ENCODE measurements at places on chromosomes 3 and 15. TPM values are rescaled to one million over a fixed set of nuclear protein-coding genes. Genes with fewer than 3 reads are reported as not detected.

The CNTN3 gene
- 6.7 TPM for total RNA-seq

The CAMP gene
- 3.5 TPM for total RNA-seq

The SEMA5B gene
- not detected for total RNA-seq

The FSD2 gene
- total RNA-seq: not detected

The ABHD17C gene
- total RNA-seq: 16.7 TPM

- H3K4me3 ChIP-seq: no peak overlapping the region
- DNase-seq: no peak
- no peaks in the 10 kb centered on the region for H3K4me1 ChIP-seq
- no peak overlapping the region for H3K27ac ChIP-seq
Observed at GRCh38 chr15:73156431-73157191, 104.3 kb downstream of the NEO1 start.

DNA sequence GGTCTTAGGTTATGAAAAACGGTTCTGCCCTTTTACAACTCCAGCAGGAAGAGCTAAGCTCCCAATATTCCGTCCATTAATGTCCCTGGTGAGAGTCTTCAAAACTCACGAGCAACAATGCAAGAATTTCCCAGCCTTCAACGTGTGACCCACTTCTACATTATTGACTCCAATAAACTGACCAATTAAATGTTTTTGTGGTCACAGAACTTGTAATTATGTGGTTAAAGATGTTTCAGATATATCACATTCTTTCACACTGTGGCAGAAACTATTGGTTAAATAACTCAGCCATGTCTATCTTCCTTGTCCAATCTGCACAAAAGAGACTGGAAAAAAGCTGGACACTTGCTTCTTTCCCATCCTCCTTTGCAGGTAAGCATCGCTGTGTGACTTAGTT is 286.6 kb upstream of the ADAMTS9 start:
- no peak overlapping the region for H3K4me3 ChIP-seq
- no peaks in the 10 kb centered on the region for H3K4me1 ChIP-seq
- H3K27me3 ChIP-seq: no peaks in the 10 kb centered on the region
- H3K27ac ChIP-seq: no peak overlapping the region

- H3K4me3 ChIP-seq: no peak overlapping the region
- H3K27me3 ChIP-seq: no peaks in the 10 kb centered on the region
- no peak overlapping the region for H3K27ac ChIP-seq
- H3K36me3 ChIP-seq: no peaks in the 10 kb centered on the region
- no peaks in the 10 kb centered on the region for H3K4me1 ChIP-seq
Observed at GRCh38 chr3:22121068-22121701, 370.2 kb upstream of the ZNF385D start.

GRCh38 chr3:165859061-165859460 is 21.8 kb upstream of the BCHE start:
- no peaks in the 10 kb centered on the region for H3K27me3 ChIP-seq
- H3K27ac ChIP-seq: no peak overlapping the region
- H3K4me3 ChIP-seq: no peak overlapping the region
- H3K36me3 ChIP-seq: no peaks in the 10 kb centered on the region
- no peaks in the 10 kb centered on the region for H3K4me1 ChIP-seq
- no peak for DNase-seq

DNA sequence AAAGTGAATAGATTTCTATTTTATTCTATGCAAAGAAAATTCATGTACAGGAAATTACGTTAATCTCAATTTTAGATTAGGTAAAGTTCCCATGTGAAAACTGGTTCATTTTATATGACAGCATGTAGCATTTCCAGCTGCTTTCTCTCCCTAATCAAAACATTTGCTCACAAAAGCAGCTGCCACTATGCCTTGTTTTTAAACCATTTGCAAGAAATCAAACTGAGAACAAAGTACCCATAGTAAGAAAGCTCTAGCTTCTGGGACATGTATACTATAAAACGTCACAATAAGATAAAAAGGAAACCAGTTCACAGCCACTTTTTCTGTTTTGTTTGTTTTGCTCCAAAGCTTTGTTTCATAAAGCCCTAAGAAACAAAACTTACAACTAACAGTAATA is 5.0 kb upstream of the CRYBG3 start:
- DNase-seq: no peak
- no peaks in the 10 kb centered on the region for H3K27me3 ChIP-seq
- H3K4me1 ChIP-seq: peaks cover 6% of the 10 kb centered on the region
- H3K36me3 ChIP-seq: no peaks in the 10 kb centered on the region
- H3K27ac ChIP-seq: no peak overlapping the region

GRCh38 chr3:14131134-14131533 is 6.3 kb downstream of the TMEM43 start:
- H3K27ac ChIP-seq: no peak overlapping the region
- H3K4me3 ChIP-seq: no peak overlapping the region
- peaks cover 88% of the 10 kb centered on the region for H3K36me3 ChIP-seq
- DNase-seq: no peak

GRCh38 chr3:173945170-173945569 is 547.6 kb downstream of the NLGN1 start:
- no peaks in the 10 kb centered on the region for H3K27me3 ChIP-seq
- no peaks in the 10 kb centered on the region for H3K4me1 ChIP-seq
- no peaks in the 10 kb centered on the region for H3K36me3 ChIP-seq
- DNase-seq: no peak
- H3K4me3 ChIP-seq: no peak overlapping the region

- H3K27me3 ChIP-seq: peaks cover 14% of the 10 kb centered on the region
- peak overlapping the region; percentile 73 for H3K27ac ChIP-seq
- H3K36me3 ChIP-seq: no peaks in the 10 kb centered on the region
- DNase-seq: no peak
- H3K4me3 ChIP-seq: peak overlapping the region; percentile 66
Observed at GRCh38 chr3:50154476-50154839, 666 bp upstream of the SEMA3F start.

- no peak overlapping the region for H3K27ac ChIP-seq
- H3K27me3 ChIP-seq: no peaks in the 10 kb centered on the region
- DNase-seq: no peak
- no peak overlapping the region for H3K4me3 ChIP-seq
Observed at GRCh38 chr3:14905055-14905657, 42.2 kb upstream of the NR2C2 start.

DNA sequence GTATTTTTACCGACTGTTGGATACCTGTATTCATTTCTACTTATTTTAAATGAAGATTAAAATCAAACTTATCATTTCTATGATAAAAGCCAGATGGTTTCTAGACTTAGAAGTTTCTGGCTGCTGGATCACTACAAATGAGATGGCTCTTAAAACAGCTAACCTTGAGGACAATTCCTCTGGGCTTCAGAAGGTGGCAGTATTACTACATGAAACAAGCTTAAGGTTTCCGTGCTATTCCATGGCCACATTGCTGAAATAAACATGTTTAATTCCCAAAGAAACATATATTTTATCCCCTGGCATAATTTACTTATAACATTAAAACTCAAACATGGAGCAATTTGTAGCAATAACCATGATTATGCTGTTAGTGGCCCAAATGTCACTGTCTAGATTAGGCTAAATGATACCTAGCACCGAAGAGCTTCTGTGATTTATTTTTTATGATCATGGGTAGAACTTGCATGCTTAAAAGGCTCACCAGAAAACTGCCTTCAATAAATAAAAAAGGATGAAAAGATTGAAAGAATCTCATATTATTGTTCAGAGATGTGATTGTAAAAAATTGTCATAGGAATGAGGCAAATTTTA is 204.0 kb upstream of the NANOGP8 start:
- no peaks in the 10 kb centered on the region for H3K4me1 ChIP-seq
- no peaks in the 10 kb centered on the region for H3K27me3 ChIP-seq
- H3K36me3 ChIP-seq: no peaks in the 10 kb centered on the region
- H3K27ac ChIP-seq: no peak overlapping the region

- no peak overlapping the region for H3K27ac ChIP-seq
- H3K36me3 ChIP-seq: no peaks in the 10 kb centered on the region
- no peaks in the 10 kb centered on the region for H3K4me1 ChIP-seq
- DNase-seq: no peak
- H3K4me3 ChIP-seq: no peak overlapping the region
- no peaks in the 10 kb centered on the region for H3K27me3 ChIP-seq
Observed at GRCh38 chr3:131007782-131008181, 18.8 kb downstream of the ASTE1 start.

GRCh38 chr3:12138044-12138443 is 20.7 kb downstream of the TIMP4 start:
- no peak overlapping the region for H3K27ac ChIP-seq
- no peaks in the 10 kb centered on the region for H3K36me3 ChIP-seq
- peaks cover 11% of the 10 kb centered on the region for H3K4me1 ChIP-seq

Measured in spleen (tissue), 13 donors.